ENCODE measurements at places on chromosomes 1 and 21.

- DNase-seq, result no peak
Measured at GRCh38 chr1:226711976-226712741, 26.9 kb downstream of the ITPKB start.

GRCh38 chr1:93087532-93087931, 8.4 kb downstream of the MTF2 start:
- no peak for DNase-seq

- DNase-seq, result no peak
Measured at GRCh38 chr1:221557013-221557412, 184.9 kb downstream of the DUSP10 start.

DNA sequence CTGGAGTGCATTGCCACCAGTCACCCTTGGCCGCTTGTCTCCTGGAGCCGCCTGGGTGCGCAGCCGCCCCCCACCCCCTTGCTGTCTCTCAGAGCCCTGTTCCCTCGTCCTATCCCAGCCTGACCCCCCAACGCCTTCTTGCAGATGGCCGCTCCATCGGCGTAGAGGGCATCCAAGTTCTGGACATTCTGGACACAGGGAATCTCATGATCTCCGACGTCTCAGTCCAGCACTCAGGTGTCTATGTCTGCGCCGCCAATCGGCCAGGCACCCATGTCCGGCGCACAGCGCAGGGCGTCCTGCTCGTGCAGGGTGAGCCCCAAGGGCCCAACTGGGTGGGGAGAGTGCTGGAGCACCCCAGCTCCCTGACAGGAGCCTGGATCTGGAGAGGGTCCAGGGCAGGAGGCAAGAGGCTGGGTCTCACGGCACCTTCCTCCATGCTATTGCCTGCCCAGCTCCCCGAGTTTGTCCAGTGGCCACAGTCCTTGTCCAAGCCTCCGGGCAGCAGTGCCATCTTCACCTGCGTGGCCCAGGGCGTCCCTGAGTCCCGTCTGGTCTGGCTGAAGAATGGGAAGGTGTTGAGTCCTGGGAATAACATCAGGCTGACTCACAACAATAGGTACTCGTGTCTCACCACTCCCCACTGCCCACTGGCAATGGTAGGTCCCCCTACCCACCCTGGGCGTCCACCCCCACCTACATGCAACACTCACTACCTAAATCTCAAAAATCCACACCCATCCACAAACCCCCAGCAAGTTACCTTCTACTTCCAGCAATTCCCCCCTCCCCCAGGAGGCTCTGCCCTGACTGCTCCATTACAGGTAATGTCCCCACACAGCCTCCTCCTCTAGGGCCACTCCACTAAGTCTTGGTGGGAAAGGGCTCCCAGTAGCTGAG, 24.6 kb downstream of the SLC27A3 start:
- no peak for DNase-seq

GRCh38 chr1:174939775-174940545, 59.8 kb upstream of the CACYBP start:
- DNase-seq, result no peak

DNA sequence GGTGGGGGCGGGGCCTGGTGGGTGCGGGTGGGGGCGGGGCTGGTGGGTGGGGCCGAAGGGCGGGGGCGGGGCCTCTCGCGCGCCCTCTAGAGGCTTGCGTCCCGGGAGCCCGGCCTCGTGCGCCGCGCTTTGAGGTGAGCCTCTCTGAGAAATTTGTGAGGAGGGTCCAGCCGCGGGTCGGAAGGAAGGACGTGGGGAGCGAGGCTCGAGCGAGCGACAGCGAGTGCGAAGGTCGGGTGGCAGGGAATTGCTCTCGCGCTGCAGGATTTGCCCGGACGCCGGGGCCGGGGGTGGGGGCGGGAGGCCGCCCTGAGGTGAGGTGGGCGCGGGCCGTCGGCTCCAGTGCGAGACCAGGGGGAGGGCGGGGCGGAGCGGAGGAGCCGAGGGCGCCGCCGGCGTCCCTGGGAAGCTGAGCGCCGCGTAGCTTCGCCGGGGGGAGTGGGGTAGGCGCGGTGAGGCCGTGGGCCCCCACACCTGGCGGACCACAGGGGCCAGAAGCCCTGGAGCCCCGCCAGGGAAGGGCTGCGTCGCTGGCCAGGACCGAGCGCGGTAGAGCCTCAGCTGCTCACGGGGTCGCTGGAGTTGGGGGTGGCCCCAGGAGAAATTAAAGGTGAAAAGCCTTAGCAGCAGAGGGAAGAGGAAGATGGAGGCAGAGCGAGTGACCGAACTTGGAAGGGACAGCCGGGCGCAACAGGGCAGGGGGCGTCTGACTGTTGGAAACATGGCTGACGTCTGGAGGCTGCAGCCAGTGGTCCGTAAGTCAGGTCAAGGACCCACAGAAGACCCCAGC, 754 bp upstream of the LSS start:
- DNase-seq, result peak; percentile 64

- DNase-seq, result no peak
Measured at GRCh38 chr21:31045841-31046240, 7.6 kb upstream of the KRTAP19-8 start.

DNA sequence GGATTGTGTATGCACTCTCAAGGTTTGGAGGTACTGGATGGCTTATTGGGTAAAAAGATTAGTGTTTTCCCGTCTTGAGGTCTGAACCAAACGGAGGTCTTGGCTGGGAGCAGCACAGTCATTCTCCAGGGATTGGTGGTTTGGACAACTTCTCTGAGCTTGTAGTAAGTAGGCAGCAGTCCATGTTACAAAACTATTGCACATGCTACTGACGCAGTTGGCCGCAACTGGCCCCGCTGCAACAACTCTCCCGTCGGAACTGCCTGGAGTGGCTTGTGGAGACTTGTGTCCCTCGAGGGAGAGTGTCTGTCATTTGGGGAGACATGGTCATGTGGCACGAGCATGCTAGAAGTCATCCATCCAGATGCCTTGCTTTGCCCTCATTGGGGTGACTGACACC, 276.0 kb downstream of the TM2D1 start:
- DNase-seq, result no peak

GRCh38 chr1:151840421-151840820, 801 bp upstream of the C2CD4D start:
- DNase-seq, result no peak

DNA sequence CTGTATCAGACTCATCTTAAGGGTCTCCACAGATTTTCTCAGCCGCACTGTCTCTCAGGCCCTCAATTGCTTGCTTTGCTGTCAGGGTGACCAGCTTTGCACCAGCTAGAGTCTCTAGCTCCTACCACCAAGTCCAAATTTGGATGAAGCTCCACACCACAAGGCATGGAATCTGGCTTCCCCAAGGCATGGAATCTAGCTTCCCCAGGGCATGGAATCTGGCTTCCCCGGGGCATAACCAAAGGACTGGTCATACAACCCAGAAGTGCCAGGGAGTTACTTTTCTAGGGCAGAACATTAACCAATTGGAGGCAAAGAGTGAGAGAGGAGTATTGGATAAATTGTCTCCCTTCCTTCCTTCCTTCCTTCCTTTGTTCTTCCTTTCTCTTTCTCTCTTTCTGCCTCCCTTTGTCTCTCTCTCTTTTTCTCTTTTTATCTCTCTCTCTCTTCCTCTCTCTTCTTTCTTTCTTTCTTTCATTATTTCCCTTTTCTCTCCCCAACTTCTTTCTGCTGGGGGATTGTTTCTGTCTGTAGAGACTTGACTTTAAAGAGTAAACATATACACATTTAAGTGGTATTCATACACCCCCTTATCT, 76.9 kb upstream of the HAO2 start:
- no peak for DNase-seq

DNA sequence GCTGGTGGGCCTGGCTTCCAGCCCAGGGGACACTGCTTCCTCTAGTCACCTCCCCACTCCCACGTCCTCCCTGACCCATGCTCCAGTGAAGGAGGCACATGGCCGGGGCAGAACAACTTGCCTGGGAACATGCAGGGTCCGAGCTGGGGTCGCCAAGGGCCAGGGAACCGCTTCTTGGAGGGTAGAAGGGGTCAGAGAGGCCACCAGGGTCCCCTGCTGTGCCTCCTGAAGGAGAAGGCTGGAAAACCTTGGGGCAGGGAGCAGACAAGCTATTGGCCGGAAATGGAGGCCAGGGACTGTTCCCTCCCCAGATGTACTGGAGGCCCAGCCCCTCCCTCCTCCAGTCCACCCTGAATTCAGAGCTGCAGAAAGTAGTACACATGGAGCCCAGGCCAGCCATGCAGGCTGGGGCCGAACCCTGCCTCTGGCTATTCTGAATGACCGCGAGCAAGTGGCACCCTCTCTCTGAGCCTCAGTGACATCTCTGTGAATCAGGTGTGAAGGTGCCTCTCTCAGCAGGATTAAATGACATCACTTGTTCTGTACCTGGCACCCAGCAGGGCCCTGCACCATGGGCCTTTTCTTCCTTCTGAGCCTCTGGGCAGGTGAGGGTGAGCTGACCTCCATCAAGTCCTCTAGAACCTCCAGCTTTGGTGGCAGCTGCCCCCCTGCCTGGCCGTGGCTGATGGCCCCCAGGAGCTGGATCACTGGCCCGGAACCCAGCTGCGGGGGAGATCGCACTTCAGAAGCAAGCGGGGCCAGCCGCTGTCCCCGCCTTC, 15.7 kb downstream of the SPOCD1 start:
- no peak for DNase-seq
